ENCODE measurements at places on chromosomes 6 and 20. TPM values are rescaled to one million over a fixed set of nuclear protein-coding genes. Genes with fewer than 3 reads are reported as not detected.

- DNase-seq = no peak
Measured at GRCh38 chr6:169082093-169082492, 171.6 kb downstream of the THBS2 start.

DNA sequence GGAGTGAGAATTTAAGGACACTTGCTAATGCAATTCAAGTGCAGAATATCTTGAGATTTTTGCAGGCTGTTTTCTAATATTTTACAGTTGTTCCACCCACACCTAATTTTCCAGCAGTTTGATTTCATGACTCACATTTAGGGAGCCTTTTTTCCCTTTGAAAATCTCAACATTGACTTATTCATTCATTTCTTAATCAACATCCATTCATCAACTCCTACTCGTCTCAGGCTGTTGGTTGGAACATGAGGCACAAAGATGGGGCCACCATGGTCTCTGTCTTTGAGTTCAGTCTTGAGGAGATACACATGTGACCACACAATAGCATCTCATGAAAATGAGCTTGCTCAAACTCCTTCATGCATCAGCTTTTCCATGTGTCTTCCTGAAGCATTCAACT, 135.6 kb downstream of the UNC5CL start:
- no peak for DNase-seq

Gene EDN1
- 18.9 TPM for total RNA-seq

Gene IP6K3
- 3.9 TPM for total RNA-seq

Gene BACH2
- 17.4 TPM for total RNA-seq
